Activated naive CD4-positive, alpha-beta T cell (primary cell): ENCODE measurements at places on chromosomes 11 and 22.
A peak's percentile ranks its signal among the peaks of the same experiment; 100 is the strongest.

- no peak for DNase-seq
Measured at GRCh38 chr11:69620683-69621290, 20.2 kb upstream of the CCND1 start.

DNA sequence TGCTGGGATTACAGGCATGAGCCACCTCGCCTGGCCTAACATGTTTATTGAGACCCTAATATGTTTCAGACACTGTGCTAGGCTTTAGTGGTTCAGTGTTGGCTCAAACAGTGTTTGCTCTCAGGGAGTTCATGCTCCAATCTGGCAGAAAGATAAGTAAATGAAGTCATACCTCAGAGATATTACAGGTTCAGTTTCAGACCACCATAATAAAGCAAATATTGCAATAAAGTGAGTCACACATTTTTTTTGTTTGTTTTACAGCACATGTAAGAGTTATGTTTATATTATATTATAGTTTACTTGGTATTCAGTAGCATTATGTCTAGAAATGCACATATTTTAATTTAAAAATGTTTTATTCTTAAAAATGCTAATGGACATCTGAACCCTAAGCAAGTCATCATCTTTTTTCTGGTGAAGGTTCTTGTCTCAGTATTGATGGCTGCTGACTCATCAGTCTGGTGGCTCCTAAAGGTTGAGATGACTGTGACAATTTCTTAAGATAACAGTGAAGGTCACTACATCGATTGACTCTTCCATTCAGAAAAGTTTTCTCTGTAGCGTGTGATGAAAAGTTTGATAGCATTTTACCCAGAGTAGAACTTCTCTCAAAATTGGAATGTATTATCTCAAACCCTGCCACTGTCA is 243.0 kb upstream of the ANO5 start:
- DNase-seq = no peak

DNA sequence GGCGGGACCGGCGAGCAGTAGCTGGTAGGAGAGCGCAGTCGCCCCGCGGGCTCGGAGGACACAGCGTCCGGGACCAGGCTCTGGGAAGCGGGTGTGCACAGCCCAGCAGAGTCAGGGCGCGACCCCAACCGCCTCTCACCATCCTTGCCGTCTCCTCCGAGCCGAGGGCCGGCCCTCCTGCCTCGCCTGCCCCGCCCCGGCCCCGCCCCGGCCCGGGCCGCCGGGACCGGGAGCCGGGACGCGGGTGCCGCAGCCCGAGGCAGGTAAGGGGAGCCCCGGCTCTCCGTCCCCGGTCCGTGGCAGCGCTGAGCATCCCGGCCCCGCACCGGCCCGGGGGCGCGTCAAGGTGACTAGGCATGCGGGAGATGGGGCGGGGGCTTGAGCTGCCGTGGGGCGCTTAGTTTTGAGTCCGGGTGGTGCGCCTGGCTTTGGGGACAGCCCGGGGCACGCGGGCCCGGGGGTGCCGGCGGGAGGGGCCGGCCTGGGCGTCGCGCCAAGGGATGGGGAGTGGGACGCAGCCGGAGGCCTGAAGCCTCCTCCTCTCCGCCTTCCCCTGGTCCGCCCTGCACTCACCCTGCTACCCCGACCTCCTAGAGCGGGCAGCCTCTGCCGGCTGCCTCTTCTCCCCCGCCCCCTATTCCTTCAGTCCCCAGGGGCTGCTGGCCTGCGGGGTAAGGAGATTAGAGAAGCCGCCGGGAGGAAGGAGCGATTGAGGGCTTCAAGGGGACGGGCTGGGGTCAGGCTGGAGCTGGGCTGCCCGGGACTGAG is at the start of gene ABCG4:
ABCG4 (plus strand) TSS at position 35 of the 768 bp plus-strand sequence. CDS start 914 bp downstream, outside the sequence.
- peak; percentile 39 for DNase-seq

DNA sequence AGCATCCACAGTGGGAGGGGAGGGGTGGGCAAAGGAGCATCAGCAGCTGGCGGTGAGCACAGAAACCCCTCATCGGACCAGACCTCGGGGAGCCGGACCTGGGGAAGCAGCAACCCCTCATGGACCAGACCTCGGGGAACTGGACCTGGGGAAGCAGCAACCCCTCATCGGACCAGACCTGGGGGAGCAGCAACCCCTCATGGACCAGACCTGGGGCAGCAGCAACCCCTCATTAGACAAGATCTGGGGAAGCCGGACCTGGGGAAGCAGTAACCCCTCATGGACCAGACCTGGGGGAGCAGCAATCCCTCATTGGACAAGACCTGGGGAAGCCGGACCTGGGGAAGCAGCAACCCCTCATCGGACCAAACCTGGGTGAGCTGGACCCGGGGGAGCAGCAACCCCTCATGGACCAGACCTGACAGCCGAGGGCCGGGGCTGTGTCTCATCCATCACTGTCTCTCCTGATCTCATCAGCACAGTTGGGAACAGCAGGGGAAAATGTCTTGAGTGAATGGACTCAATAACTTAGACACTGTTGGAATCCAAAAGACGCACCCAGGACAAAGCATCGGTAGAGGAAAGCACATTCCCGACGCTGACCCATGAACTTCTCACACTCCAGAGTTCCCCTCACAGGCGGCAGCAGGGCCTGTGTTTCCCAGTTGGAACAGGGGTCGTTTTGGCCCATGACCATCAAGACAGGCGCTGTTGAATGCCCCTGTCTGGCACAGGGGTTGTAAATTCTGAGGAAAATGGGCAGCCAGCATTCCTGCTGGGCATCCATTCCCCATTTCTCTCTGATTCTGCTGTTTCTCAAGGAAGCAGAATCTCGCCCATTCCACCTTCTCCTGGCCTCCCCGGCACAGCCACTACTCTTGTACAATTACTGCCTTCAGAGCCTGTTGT is 1494.6 kb downstream of the TBC1D22A start:
- DNase-seq = no peak

DNA sequence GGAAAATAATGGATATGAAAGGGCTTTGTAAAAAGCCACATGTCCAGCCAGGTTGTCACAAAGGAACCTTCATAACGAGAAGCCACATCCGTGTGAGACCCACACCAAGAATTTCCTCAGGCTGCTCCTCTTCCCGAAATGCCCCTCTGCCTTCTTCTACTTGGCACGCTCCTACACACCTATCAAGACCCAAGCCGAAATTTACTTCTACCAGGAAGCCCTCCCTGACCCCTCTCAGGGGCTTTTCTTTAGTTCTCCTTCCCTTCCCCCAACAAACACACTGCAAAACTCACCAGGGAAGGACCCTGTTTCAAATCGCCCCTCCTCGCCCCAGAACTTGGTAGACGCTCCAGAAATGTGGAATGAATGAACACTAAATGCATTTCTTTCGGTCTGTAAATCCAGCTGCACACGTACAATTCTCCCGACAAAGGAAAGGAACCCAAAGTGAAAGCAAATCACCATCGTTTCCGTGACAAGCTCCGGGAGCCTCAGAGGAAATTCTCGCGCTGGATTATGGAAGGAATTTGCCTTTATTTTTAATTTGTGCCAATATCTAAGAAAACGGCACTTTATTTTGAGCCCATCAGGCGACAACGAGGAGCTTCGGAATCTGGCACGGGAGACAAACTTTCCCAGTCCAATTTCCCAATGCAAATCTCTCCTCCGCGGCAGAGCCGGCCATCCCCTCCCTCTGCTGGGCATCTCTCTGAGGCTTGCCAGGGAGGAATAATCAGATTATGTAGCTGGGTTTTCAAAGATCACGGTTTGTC is 13.2 kb upstream of the SHISAL1 start:
- DNase-seq = no peak

- peak; percentile 15 for DNase-seq
Measured at GRCh38 chr11:103091064-103091800, 728 bp downstream of the DCUN1D5 start.

DNA sequence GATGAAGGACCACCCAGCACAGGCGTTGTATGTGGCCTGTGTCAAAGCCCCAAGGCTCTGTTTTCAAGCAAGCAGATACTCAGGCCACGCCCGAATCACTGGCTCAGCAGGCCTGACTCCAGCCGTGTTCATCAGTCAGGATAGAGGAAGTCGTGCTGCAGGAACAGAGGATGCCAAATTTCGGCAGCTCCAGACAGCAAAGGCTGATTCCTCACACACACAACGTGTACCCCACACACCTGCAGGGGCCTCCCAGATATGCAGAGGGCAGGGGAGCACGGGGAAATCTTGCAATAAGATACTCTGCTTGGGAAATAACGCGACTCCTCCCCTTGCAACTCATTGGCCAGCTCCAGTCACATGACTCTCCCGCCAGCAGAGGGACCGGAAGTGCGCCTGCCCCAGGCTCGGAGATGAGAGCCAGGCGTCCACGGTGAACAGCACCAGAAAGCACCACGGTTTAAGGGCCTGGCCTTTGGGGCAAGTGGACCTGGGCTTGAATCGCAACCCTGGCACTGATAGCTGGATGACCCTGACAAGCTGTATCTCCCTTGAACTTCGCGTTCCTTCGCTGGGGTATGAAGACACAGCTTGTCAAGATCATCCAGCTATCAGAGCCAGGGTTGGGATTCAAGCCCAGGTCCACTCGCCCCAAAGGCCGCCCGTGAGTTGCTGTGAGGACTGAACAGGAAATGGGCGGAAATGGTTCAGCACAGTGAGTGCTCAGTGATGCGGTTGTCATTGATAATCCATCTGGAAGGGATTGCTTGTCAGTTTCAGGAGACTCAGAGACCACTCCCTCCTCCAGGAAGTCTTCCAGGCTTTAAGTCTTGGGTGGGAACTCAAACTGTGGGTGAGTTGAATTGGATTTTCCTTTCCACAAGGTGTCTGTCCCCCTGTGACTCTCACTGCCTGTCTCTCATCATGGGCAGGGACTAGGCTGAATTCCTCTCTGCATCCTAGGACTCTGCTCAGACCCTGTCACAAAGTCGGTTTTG is 88.5 kb downstream of the MYEOV start:
- no peak for DNase-seq

- no peak for DNase-seq
Measured at GRCh38 chr11:106063009-106063408, 14.1 kb downstream of the KBTBD3 start.

GRCh38 chr11:11502263-11502861 is 119.4 kb downstream of the GALNT18 start:
- no peak for DNase-seq

DNA sequence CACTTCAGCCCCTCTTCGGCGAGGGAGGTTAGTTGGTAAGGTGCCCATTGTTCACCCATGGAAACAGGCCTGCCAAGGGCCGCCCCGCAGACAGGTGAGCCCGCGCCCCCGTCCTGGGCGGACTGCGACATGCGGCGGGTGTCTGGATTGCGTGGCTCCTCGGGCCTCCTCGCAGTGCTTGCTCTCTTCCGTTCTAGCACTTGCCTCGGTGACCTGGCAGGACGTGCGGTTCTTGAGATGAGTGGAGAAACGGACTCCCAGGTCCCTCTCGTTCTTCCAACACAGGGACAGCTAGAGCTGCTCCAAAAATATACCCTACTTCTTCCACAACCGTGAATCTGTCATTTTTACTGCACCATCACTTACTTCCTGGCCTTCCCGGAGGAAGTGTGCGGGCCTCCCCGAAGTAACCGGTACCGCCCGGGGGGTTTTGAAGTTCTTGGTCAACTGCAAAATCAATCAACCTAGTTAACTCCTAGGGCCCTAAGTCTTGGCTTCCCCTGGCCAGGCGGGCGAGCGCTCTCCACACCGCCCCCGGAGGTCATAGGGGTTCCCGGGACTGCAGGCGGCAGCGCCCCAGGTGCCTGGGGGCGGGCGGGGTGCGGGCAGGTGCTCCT is 745 bp upstream of the ZBTB44 start:
- peak; percentile 19 for DNase-seq

DNA sequence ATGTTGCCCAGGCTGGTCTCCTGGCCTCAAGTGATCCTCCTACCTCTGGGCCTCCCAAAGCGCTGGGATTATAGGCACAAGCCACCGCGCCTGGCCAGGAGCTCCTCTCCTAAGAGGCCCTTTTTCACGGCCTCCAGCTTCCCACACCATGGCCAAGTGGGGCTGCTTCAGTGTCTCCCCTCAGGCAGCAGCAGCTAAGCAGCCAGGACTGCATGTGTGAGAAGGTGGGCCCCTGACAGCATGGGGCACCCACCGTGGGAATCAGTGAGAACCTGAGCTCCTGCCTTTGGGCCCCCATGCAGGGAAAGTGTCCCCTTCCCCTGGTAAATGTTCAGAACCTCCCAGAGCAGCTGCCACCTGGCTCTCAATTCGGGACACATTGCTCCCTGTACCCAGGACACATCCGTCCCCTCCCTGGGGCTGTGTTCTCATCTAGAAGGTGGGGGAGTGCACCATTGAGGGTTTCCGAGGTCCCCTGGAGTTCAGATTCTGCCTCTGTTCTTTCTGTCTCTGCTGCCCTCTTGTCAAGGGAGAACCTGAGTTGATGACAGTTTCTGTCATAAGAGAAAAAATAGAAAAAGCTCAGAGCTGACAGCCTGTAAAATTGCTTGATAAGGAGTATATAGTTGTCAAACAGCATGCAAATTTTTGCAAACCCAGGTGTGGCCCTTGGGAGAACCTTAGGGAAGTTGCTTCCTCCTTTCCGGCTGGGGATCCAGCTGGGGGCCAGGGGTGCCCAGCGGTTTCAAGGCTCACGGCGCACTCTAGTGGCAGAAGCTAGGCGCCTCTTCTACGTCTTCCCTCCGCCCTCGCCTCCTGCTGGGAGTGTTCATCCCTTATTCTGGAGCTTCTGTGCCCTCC is 29.7 kb downstream of the FAM83F start:
- peak; percentile 48 for DNase-seq

DNA sequence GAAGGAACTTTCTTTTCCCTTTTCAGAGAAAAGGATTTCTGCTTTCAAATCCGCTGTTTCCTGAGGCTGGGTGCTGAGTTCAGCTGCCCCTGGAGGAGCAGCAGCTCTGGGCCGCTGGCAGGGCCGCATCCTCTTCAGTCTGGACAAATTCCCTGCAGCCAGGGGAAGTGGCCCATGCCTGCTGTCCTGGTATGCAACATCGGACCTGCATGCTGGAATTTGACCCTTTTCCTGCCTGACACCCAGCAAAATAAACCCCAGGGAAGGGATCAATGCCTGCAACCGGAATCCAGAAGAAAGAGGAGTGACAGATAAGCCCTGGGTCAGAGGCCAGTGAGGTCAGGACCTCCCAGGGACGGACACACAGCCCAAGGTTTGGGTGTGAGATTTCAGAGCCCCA is 54.1 kb upstream of the LINC01488 start:
- no peak for DNase-seq

DNA sequence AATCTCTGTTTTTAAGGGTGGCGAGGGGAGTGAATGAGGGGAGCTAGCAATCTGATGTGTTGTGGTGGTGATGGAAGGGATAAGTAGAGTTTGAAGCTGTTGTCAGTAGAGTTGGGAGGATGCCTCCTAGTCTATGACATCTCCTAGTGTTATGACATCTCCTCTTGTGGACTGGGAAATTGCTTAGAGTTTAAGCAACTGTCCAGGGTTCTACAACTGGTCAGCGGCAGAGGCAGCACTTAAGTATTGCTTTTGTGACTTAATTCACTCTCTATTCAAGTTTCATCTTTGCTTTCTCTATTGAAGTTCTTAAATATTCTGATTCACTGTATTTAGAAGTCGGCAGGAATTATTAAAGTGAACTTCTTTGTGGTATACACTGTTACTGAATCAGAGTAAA is 13.8 kb downstream of the BMAL1 start:
- no peak for DNase-seq
